Myocyte (in vitro differentiated cells): ENCODE measurements at places on chromosomes 5 and 9.
A peak's percentile ranks its signal among the peaks of the same experiment; 100 is the strongest.

DNA sequence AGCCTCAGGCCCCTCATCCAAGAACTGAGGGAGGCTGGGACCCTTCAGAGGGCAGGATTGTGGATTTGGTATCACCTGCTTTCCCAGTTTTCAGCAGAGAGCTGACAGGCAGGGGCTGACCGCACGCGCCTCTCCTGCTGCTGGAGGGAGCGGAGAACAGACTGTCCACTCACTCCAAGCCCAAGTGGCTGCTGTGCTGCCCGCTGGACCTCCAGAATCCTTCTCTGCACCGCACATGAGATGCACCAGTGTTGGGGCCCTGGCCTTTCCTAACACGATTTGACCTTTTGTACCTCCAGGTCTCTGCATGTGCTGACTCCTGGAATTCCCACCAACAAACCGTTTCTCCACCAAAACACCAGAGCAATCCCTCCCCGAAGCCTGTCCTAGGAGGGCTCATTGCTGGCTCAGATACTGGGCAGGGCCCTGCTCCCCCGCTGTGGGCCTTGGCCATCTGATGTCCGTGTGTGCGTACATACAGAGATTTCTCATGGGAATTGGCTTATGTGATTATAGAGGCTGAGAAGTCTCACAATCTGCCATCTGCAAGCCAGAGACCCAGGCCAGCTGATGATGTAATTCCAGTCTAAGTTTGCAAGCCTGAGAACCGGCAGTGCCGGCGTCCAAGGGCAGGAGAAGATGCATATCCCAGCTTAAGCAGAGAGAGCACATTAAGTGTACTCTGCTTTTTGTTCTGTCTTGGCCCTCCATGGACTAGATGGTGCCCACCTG lies 141.7 kb downstream of the GADD45G start:
- no peak for DNase-seq

DNA sequence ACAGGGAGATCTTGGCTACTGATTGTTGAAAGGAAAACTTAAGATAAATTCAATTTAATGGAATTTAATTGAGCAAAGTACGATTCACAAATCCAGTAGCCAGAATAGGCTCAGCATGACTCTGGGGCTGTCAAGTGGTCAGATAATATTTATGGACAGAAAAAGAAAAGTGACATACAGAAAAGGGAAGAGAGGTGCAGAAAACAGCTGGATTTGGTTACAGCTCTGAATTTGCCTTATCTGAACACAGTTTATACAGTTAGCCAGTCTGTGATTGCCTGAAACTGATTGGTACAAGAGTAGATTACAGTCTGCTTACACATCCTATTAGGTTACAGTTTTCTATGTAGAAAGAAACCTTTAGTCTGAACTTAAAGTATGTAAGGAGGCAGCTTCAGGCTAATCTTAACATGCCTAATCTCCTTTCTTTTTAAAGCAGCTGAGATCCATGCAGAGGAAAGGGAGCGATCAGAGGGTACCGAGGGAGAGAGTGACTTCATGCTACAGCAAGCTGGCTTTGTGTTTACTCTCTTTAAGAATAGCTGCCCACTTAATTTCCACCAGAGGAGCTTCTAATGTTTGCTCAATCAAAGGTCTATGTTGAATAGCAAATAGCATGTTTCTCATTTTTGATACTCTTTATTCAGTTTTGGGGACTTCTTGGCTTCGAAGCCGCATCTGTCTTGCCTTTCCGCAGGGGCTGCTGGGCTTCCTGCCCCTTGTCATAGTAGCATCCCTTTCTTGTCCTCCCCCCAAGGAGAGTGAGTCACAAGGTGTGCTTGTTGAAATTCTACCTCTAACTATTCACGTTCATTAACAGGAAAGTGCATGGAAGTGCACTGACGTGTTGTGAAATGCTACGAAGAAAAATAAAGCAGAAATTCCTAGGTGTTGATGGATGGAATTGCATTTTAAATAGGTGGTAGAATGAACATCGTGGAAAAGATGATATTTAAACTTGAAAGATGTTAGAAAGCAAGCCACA lies 761.2 kb downstream of the TAF11L14 start:
- DNase-seq, result no peak

- no peak for DNase-seq
Observed at GRCh38 chr9:10869687-10870086, 256.9 kb upstream of the PTPRD start.

DNA sequence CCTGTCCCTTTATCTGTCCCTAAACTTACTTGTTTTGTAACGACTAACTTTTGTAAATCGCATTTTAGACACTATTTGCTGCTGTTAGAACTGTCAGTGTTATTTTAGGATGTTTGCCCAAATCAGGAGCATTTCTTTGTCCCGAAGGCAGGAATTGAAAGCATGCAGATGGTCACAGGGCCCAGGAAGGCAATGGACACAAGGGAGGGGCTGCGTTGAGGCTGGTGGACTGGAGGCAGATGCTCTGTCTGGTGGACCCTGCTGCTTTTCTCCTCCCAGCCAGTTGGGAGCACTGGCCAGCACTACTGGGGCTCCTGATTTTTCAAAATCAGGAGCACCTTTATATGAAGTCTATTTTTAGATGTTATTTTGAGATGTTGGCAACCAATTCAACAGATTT lies 31.7 kb downstream of the DOCK2 start:
- DNase-seq, result peak; percentile 26
